Psoas muscle (tissue), 8 donors: ENCODE measurements at places on chromosomes 16 and 17. TPM values are rescaled to one million over a fixed set of nuclear protein-coding genes. Genes with fewer than 3 reads are reported as not detected.

DNA sequence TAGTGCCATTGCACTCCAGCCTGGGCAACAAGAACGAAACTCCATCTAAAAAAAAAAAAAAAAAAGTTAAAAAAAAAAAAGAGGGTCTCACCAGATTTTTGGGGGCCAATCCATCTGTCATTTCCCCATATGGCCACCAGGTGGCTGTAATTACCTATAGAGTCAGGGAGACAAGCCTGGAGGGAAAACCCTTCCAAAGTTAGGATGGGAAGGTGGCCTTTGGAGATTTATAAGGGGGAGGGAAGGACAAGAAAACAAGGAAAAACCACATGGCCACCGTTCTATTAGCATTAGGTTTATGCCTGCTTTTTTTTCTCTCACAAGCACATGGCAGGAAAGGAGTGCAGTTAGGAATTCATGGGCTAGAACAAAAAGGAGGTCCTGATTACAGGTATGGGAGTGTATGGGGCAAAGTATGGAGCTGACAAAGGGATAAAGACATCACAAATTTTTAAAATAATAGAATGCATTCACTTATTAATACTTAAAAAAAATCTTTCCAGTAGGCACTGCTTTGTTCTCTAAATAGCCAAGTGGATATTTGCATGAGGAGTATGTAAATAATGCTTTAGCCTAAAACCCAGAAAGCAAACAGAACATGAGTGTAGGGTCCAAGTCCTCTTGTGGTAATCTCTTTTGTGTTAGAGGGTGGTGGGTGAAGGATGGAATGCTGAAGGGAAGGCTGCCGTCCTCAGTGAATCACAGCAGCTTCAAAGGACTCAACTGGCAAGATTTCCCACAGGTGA lies 5.1 kb downstream of the CYB5D1 start:
- no peak for DNase-seq

DNA sequence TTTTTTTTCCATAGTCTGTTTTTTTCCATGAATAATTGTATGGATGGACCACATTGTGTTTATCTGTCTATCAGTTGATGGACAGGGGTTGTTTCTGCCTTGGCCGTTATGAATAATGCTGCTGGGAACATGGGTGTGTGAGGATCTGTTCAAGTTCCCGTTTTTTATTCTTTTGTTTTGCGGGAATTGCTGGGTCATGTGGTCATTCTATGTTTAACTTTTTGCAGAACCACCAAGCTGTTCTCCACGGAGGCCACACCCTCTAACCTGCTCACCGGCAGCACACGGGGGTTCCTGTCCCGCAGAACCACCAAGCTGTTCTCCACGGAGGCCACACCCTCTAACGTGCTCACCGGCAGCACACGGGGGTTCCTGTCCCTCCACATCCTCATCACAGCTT lies 5.9 kb upstream of the MSLN start:
- DNase-seq: no peak

The RNF222 gene
- total RNA-seq: not detected

The RABEP1 gene
- 86.1 TPM for total RNA-seq

The RNF227 gene
- 0.86 TPM for total RNA-seq

DNA sequence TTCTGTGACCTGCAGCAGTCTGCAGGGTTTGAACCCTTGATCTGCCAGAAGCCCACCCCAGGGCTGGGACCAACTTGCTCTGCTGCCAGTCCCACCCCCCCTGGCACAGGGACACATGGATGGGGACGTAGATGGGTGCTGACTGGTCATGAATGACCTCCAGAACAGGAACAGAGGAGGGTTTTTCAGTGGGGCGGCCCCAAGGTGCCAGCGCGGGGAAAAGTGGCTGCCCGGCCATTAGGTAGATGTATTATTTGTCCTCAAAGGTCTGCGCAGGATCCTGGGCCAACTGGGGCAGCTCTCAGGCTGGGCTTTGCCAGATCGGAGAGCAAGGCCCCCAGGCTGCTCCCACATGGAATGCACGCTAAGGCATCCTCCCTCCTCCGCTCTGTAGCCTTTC lies 265.2 kb upstream of the TNRC6C start:
- no peak for DNase-seq

The CA4 gene
- total RNA-seq: 8.9 TPM

DNA sequence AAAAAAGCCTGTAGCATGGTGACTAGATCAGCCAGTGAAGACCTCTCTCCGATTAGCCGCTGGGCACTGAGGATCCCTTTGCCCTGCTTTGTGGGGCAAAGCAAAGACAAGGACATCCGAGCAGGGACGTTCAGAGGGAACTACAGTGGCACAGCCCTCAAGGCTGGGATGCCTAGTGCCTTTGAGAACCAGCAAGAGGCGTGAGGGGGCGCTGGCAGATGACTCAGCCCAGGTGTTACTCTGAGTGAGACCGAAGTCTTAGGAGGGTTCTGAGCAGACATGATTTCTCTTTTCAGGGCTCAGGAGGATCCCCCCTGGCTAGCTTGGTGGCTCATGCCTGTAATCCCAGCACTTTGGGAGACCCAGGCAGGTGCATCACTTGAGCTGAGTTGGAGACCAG lies 178.6 kb downstream of the CPPED1 start:
- no peak for DNase-seq

The RANGRF gene
- 16.3 TPM for total RNA-seq

- no peak for DNase-seq
Measured at GRCh38 chr17:12634789-12635414, 30.8 kb upstream of the MYOCD start.

GRCh38 chr16:10889855-10890254 lies 12.9 kb downstream of the CIITA start:
- DNase-seq: no peak

The KRT27 gene
- total RNA-seq: not detected

DNA sequence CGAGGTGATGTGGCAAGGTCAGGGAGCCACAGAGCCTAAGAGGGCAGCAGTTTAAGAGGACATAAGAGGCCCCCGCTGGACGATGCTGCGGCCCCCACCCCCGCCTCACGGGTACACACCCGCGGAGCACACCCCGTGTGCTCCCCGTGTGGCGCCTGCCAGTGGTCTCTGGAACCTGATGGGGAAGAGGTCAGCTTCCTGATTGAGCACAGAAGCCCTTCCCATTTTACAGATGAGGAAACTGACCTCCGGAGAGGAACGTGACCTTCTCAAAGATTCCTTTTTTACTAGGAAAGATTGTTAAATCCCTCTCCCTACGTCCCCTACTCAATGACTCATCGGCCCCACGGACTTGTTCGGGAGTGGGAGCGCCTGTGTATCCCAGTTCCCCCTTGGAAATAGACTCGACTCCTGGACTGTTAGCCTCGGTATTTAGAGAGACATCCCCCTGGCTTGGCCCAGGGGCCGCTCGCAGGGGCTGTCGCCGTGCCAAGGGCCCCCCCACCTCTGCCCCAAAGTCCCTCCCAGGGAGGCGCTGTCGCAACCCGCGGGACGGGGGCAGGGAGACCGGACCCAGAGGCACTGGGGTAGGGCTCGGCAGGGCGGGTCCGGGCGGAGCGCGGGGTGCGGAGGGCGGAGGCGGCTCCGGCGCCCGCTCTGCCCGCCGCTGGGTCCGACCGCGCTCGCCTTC lies at the start of gene ABCC3:
Gene ABCC3, plus strand, starts transcription at position 658 of the 691 bp plus-strand sequence. CDS start 56 bp downstream, outside the sequence.
- DNase-seq: peak; percentile 67

The GRB7 gene
- not detected for total RNA-seq

GRCh38 chr17:81980707-81981343 lies 3.4 kb downstream of the ASPSCR1 start:
- no peak for DNase-seq

The ABCC12 gene
- total RNA-seq: 0.94 TPM

The TBC1D3C gene
- not detected for total RNA-seq

- no peak for DNase-seq
Measured at GRCh38 chr16:19375561-19376158, 42.0 kb upstream of the TMC5 start.

- DNase-seq: no peak
Measured at GRCh38 chr17:21482189-21482865, 106.2 kb downstream of the KCNJ12 start.

The GLOD4 gene
- 25.2 TPM for total RNA-seq

DNA sequence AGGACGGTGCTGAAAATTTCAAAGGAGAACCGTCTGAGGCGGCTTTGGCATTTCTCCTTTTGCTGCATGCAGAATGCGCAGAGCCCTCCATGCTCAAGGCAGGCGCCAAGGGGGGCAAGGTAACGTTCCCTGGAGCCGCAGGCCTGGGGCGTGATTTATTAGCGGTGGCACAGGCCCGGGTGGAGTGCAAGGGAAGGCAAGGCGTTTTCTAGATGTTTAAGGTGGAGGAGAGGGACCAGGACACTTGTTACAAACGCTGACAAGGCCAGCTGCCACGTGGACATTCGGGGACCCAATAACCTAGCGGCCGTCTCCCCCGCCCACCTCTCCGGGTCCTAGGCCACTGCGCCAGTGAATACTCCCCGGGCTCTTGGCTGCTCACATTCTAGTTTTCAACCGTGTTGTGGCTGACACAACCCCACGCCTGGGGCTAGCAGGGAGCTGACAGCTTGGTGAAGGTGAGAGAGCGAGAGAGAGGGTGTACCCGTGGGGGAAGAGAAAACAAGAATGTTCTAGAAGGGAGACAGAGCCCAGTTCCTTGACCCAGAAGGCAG lies 250.1 kb downstream of the C16orf95 start:
- DNase-seq: no peak

GRCh38 chr16:28511031-28511430 lies 4.4 kb upstream of the IL27 start:
- DNase-seq: no peak

DNA sequence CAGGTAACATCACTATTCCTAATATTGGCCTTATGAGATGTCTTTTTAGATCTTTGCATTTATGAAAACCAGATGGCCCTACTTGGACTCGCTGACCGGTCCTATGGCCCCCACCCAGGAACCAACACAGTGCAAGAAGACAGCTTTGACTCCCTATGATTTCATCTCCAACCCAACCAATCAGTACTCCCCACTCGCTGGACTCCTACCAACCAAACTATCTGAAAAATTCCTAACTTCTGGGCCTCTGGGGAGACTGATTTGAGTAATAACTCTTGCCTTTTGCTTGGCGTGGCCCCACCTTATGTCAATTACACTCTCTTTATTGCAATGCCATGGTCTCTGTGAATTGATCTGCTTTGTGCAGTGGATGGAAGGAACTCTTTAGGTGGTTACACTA lies 828.9 kb downstream of the CDH11 start:
- DNase-seq: no peak

GRCh38 chr16:57628008-57628781 lies at the start of gene ADGRG1:
TSS of gene ADGRG1 (plus strand) at chr16:57628630. CDS start at chr16:57650288, 21,658 bp downstream.
- DNase-seq: peak; percentile 73

The CEP112 gene
- 17.6 TPM for total RNA-seq

The CBX4 gene
- 5.8 TPM for total RNA-seq

DNA sequence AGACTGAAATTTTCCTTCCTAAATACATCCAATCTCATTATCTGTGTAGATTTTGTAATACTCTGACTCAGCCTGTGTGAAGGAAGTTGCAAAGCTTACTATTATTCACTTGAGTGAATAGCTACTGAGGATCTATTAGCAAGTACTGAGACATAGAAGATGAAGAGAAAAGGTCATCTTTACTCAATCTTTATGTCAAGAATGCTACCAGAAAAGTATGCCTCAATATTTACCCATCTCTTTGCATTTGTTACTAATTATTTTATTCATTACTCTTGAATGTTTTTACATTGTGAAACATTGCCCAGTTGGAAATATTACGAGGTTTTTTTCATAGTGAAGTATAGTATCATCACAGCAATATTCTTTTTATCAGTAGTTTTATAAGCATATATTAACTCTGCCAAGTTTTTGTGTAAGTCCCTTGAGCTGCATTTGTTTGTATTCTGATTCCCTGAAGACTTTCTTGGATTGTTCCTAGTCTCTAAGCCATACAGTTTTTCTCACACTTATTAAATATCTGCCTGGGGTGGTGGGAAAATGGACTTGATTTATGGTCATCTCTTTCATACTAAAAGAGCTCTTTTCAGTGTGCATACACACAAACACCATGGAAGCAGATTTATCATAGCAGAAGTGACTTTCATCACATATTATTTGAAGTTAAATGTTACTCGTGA lies 110.4 kb downstream of the MRTFB start:
- DNase-seq: no peak

- no peak for DNase-seq
Measured at GRCh38 chr17:82344175-82344907, 10.8 kb upstream of the SECTM1 start.

- no peak for DNase-seq
Measured at GRCh38 chr16:7150230-7150629, 182.4 kb upstream of the RBFOX1 start.

- peak; percentile 63 for DNase-seq
Measured at GRCh38 chr17:39674702-39675389, 6.6 kb downstream of the PNMT start.

GRCh38 chr17:17190188-17190587 lies 15.9 kb downstream of the PLD6 start:
- no peak for DNase-seq

GRCh38 chr16:31079342-31079944 lies 5.2 kb downstream of the ZNF646 start:
- no peak for DNase-seq

- no peak for DNase-seq
Measured at GRCh38 chr16:62665269-62665668, 629.0 kb upstream of the CDH8 start.

GRCh38 chr17:63317166-63317840 lies 128.8 kb downstream of the CYB561 start:
- DNase-seq: no peak

- no peak for DNase-seq
Measured at GRCh38 chr17:6299275-6299674, 135.6 kb downstream of the AIPL1 start.
